ENCODE measurements at places on chromosomes 2 and 18.
A peak's percentile ranks its signal among the peaks of the same experiment; 100 is the strongest.

GRCh38 chr2:24362253-24362652 lies 1.9 kb upstream of the ITSN2 start:
- DNase-seq, result no peak

GRCh38 chr2:217938036-217938435 lies 64.8 kb downstream of the TNS1 start:
- no peak for DNase-seq

GRCh38 chr18:9103376-9103873 lies 926 bp downstream of the NDUFV2 start:
- no peak for DNase-seq

- DNase-seq, result no peak
Observed at GRCh38 chr2:72781480-72781879, 44.4 kb downstream of the EXOC6B start.

GRCh38 chr2:178263159-178263860 lies 69.0 kb downstream of the OSBPL6 start:
- DNase-seq, result no peak

DNA sequence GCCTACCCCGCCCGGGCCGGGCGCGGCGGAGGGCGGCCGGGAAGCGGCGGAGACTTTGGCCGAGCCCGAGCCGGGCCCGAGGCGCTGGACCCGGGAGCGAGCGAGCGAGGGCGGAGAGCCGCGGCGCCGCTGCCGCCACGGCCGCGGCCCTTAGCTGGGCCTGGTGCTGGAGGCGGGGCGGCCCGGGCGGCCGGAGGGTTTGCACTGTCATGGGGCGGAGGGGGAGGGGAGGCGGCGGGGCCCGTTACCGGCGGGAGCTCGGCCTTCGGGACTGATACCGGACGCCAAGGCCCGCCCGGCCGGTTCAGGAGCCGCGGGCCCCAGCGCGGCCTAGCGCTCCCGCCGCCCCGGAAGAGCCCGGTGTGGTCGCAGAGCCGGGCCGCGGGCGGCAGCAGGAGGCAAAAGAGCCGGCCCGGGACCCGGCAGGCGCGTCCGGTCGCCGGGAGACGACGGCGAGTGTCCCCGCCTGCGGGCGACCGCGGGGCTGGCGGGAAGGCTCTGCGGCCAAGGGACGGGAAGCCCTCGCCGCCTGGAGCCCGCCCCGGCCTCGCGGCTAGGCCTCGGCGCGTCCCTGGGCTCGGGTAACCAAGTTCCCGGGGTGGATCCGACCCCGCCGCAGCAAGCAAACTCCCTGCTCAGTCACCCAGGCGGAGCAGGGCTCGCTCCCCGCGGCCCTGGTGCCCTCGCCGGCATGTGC lies 697 bp downstream of the KCMF1 start:
- peak; percentile 45 for DNase-seq

- no peak for DNase-seq
Observed at GRCh38 chr2:84487298-84487996, 28.4 kb upstream of the SUCLG1 start.

DNA sequence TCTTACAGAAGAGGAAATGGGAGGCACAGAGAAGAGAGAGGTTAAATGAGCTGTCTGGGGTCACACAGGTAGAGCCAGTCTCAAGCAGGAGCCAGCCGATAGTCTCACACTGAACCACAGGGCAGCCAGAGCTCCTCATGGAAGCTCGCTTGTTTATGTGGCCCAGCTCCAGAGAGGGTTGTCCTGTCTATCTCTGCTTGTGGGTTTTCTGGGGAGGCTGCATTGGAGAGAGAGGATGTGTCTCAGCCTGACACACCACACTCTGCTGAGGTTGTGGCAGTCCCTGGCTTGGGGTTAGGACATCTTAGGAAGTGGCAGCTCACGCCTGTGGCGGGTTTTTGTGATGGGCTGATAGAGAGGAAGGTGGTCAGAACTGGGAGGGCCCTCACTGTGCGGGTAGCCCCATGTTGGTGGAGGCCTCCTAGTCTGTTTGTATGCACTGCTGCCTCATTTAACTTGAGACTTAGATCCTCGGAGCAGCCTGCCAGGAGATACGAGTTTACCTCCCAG lies 52.3 kb downstream of the TCF7L1 start:
- no peak for DNase-seq

DNA sequence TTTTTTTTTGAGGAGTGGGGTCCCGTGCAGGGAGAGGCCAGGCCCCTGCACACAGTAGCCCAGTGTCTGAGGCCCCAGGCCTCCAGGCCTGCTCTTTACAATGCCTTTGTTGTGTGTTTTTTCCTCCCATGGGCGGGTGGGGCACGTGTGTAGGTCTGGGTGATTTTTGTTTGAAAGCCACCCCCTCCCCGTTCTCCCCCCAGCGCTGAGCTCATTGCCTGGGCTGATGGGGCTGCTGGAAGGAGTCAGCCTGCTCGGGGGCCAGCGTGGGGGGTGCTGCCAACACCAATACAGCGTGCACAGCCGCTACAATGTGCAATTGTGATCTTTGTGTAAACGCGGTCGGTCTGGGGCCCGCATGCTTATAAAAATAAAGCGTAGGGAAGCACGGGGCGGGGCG lies 142.7 kb downstream of the DYSF start:
- DNase-seq, result no peak

DNA sequence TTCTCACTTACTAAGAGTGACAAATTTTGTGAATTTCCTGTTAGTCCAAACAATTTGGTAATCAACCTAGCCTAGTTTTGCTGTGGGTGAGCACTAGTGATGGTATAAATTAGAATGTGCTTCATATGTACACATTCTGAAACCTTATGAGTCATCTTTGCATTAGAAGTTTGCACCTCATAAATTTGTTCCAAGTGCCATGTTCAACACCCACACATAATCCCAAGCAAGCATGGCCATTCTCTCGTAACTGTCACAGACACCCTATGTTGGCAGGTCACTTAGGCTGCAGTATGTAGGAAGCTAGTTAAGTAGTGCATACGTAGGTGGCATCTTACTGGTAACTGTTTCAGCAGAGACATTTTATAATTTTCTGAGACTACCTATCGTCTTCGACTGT lies 46.9 kb downstream of the NAB1 start:
- no peak for DNase-seq

DNA sequence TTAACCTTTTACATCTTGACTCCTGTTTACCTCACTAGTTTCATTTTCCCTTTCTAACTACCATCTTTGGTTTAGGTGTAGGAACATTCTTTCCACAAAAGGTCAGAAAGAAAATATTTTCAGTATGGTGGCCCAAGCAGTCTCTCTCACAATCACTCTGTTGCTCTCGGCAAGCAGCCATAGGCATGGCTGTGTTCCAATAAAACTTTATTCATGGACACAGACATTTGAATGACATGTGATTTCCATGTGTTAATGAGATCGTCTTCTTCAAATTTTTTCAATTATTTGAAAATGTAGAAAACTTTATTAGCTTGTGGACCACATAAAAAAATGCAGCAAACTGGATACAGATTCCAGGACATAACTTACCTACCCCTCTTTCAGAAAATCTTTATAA lies 109.7 kb upstream of the CNTNAP5 start:
- no peak for DNase-seq

GRCh38 chr2:7691961-7692656 lies 774.9 kb downstream of the RNF144A start:
- no peak for DNase-seq

DNA sequence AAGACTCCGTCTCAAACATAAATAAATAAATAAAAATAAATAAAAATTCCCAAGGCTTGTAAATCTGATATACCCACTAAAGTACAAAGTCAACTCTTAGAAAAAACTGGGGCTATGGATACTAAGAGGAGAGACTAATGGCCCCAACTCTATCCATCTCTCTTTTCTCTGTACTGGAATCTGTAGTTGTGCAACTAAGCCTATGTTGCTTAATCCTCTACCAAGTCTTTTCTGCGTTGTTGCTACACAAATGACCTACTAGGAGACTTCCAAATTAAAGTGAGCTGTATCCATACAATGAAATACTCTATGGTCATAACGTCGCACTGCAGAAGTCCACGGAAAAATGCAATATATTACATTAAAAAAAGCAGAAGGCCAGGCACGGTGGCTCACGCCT lies 8.1 kb downstream of the MRPS5 start:
- DNase-seq, result no peak

GRCh38 chr2:113124181-113124961 lies 3.0 kb upstream of the IL1RN start:
- DNase-seq, result no peak

DNA sequence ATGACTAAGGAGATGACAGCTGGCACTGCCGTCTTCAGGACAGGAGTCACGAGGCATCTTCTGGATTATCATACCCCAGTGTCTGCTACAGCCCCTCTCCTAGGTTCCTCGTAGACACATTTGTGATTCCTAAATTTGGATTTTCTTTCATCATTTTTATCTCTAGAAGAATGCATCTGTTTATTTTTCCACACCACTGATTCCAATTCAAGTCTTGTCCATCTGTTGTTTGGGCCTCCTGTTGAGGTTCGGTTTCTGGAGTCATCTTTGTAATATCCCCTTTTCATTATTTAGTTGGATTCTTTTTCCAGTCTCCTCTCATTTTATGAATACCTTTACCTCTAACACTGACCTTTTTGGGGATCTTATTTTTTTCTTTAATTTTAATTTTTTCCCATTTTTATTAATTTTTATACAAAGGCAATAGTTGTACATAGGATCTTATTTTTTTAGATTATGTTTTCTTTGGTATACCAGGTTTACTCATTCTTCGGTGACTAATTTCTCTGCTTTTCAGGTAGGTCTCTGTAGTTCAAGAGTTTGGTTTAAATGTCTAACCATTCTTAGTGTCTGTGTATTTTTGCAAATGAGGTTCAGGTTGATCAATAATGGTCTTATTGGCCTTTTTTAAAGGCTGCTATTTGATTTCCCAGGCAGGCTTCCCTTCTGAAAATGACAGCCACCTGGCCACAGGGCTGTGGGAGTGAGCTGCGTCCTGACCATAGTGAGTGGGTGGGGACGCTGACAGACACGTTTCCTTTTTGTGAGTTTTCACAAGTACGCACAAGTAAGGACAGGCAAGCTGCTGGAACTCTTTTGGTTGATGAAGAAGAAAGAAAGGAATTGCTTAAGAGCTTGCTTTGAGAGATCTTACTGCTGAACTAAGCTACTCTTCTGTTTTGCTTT lies 34.5 kb downstream of the FARP2 start:
- DNase-seq, result no peak

- DNase-seq, result no peak
Observed at GRCh38 chr2:62724886-62725711, 19.6 kb downstream of the EHBP1 start.

- DNase-seq, result no peak
Observed at GRCh38 chr2:85888020-85888683, 638 bp downstream of the ST3GAL5 start.

- no peak for DNase-seq
Observed at GRCh38 chr18:80198391-80198790, 48.9 kb downstream of the PARD6G start.

- no peak for DNase-seq
Observed at GRCh38 chr18:55286257-55286825, 301.7 kb downstream of the TCF4 start.

- no peak for DNase-seq
Observed at GRCh38 chr2:107548216-107548615, 278.5 kb upstream of the RGPD4 start.

- no peak for DNase-seq
Observed at GRCh38 chr2:241068942-241069810, 32.9 kb downstream of the MTERF4 start.

GRCh38 chr18:78640246-78640995 lies 339.2 kb upstream of the SALL3 start:
- no peak for DNase-seq

DNA sequence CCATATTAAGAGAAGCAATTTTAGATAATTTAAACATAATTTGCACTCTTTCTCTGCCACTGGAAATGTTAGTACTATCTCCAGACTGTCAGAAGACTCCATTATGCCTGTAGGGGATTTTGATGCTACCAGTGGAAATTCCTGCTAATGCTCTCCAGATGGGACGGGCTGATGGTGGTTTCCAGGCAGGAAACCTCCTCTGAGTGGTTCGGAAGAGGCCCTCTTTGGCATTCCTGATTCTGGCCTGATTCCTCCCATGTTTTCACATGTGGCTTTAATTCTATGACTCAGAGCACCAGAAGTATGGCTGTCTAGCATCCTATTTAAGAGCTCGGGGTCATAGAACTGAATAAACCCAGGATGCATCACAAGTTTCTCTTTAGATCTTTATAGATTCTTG lies 70.9 kb upstream of the ST6GAL2 start:
- no peak for DNase-seq

DNA sequence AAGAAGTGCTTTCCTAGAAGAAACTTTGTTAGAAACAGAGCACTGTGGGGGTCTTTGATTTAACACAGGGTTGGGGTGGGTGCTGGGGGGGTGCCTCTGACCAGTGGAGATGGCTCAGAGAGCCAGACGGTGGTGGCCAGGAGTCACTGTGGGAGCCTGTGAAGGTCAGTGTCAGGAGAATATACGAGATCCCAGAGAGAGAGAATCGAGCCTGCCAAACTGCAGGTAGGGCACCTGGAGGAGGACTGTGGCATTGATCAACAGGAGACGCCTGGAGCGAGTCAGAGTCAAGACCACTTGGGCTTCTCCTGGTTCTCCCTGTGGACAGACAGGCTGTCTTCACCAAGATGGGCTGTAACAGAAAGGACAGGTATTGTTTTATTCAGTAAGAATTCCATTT lies 136.5 kb upstream of the TWIST2 start:
- DNase-seq, result no peak

DNA sequence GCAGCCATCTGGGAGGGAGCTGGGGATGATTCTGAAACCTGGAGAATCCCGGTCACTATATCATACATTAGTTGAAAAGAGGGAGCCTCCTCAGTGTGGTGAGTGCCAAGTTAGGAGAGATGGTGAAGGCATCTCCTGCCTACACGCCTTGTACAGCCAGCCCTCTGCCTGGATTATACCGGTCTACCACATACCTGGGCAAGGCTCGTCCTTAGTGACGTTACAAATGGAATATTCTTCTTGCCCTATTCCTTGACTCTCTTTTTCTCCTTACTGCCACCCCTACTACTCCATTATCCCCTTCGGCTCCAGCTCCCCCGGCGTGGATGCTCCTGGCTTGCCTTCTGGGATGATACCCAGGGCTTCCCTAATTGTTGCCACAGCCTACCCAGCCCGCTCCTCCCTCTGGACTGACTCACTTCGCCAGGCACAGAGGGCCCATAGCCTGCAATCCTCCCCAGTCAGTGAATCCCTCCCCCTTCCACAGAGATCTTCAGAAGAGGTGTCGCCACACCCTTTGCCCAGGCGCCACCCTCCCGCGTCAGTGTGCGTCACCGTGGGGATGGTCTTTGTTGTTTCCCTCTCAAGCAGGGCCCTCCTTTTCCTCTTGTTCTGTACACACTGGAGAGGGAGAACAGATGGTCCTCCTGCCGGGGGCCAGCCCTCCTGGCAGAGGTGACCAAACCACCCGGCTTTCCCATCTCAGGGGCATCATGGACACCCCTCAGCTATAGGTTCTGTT lies 115.2 kb upstream of the EPAS1 start:
- no peak for DNase-seq

GRCh38 chr18:51135795-51136194 lies 61.7 kb downstream of the MEX3C start:
- DNase-seq, result no peak

- DNase-seq, result no peak
Observed at GRCh38 chr2:39399570-39399969, 37.5 kb downstream of the MAP4K3 start.

DNA sequence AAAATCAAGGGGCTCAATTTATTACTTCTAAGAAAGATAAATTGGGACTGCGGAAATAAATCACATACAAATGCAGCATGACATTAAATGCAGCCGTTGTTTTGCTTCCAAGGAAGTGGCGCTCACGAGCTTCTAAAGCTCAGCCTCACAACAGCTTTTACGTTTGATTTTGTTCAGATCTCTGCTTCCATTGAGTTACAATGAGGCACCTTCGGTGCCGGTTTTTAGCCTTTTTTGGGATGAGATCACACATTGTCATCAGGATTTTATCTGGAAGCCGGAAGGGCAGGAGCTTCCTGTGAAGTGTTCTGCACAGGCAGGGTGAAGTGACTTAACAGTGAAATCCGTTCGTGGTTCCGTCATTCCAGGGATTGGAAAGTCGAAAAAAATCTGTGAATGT lies 209.8 kb downstream of the DCDC2C start:
- DNase-seq, result no peak

Data from stimulated activated CD8-positive, alpha-beta memory T cell treated with anti-CD3 and anti-CD28 coated beads, Interleukin-7, amount 100 ng/mL, for 1 hour (primary cell).